ENCODE measurements at places on chromosomes 6 and 20.

- DNase-seq = no peak
These were observed at the start of gene SLPI for GRCh38 chr20:45254383-45255262. Gene SLPI, minus strand, starts transcription at chr20:45254564. Its CDS starts 21 bp downstream, at chr20:45254543.

GRCh38 chr20:46129955-46130481, 11.9 kb downstream of the CD40 start:
- DNase-seq = no peak

DNA sequence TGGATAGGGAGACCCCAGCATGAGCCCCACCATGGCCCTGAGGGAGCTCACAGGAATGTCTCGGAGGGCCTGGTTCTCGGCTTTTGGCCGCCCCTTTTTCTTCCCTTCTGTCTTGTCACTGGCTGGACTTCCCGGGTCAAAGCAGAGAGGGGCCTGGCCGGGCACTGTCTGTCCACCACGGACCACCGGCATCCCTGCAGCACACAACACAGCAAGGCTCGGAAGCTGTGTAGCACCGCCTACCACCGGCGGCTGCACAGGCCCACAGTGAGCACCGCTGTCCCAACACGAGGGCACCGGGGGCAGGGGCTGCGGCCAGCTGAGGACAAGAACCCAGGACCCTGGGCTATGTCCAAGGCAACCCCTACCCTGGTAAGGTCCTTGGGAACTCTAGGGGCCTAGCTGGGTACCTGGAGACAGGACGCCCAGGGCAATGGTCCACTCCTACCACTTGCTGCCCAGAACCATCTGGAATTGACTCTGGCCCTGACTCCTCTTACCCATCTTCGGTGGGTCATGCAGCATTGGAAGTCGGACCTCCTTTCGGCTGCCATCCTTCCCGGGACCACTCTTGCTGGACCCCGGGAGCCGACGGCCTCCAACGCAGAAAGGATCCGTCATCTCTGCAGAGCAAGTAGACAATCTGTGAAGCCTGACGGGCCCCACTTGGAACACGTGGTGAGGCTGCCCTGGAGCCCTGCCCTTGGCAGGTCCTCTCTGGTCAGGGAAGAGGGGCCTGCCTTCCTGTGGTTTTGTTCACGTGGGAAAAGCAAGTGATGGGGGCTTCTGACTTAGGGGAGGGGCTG, 2.2 kb downstream of the ZNF512B start:
- no peak for DNase-seq

DNA sequence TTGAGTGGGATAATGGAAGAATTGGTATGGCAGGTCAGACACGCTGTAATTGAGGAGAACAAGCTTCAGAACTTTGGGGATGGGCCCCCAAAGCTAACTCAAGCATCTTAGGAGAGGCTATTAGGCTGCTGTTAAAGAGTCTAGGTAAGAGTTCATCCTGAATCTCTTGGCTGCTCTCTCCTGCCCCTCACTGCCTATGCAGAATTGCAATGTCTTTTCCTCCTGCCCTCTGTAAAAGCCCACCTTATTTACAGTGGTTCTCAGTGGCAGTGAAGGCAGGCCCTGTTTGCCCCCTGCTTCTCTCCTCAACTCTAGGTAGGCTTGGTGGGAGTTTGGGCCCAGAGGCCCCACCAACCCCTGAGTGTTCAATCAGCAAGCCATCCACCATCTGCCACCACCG, 55.0 kb downstream of the LYRM2 start:
- no peak for DNase-seq

- no peak for DNase-seq
These were observed at the start of gene TRDN for GRCh38 chr6:123636782-123637181. Gene TRDN, minus strand, starts transcription at chr6:123636950. Its CDS starts 175 bp downstream, at chr6:123636775.

DNA sequence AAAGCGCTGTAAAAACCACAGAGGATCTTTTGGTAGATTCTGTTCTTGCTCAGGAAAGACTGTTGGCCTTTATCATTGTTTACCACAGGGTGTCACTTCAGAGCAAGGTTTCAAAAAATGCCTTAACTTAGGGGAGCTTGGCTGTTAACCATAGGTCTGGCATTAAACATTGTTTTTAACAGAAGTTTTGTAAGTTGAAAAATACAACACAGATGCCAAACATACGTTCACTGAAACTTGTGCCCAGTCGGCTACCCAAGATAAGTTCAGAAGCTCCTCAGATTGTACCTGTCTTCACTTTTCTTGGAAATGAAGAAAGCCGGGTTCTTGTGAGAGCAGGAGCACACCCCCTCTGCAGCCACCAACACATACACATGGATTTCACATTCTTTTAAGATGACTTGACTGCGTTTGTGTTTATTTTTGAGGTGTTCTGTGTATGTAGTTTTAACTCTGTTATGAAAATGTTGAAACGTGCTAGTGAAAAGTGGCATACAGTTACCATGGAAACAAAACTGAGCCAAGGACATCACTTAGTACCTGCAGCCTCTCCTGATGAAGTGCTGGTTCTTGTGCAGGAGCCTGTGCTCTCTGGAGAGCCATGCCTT, 64.9 kb downstream of the SYCP2L start:
- peak; percentile 42 for DNase-seq

DNA sequence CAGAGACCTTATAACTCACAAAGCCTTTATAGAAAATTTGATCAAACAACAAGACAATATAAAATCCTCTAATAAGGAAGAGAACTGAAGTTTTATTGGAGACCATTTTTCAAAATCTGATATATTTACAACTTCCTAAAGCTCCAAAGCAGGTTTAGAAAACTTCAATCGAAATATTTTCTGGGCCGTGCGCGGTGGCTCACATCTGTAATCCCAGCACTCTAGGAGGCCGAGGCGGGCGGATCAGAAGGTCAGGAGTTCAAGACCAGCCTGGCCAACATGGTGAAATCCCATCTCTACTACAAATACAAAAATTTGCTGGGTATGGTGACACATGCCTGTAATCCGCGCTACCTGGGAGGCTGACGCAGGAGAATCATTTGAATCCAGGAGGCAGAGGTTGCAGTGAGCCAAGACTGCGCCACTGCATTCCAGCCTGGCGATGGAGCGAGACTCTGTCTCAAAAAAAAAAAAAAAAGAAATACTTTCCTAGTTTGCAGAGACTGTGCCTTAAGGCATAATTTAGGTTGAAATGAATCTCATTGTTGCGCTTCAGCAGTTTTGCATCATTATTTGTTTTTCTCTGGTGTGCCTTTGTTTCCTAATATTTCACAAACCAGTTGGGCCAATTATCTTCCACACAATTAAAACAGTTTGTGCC, 60.6 kb upstream of the ASIP start:
- DNase-seq = peak; percentile 26

DNA sequence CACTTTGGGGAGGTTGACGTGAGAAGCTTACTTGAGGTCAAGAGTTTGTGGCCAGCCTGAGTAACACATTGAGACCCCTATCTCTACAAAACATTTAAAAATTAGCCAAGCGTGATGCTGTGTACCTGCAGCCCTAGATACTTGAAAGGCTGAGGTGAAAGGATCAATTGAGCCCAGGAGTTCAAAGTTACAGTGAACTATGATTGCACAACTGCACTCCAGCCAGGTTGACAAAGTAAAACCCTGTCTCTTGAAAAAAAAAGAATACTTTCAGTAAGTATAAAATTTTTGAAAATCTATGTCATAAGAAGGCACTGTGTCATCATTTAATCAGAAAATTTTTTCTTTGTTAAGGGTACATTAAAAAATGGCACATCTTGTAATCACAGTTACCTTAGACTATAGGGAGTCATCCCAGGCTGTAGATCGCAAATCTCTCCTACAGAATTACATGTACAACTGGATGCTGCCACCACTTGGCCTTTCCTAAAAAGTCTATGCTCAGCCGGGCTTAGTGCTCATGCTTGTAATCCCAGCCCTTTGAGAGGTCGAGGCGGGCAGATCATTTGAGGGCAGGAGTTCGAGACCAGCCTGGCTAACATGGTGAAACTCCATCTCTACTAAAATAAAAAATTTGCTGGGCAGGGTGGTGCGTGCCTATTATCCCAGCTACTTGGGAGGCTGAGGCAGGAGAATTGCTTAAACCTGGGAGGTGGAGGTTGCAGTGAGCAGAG, 17.0 kb upstream of the MRS2 start:
- no peak for DNase-seq

DNA sequence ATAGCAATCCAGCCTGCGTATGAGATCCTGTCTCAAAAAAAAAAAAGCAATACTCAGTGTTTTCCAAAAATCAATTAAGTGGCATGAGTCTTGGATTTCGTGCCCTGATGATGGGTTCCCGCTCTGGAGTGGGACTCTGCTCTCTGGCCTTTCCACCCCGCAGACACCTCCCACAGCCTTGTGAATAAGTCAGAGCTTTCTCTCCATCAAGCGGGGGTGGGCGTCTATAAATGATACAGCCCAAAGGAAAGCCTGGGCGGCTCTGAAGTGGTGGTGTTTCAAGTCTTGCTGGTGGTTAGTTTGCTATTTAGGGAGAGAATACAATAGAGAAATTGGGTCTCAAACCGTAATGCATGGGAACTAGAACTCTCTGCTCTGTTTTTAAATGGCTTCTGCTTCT, 52.5 kb upstream of the TAGAP start:
- DNase-seq = no peak

DNA sequence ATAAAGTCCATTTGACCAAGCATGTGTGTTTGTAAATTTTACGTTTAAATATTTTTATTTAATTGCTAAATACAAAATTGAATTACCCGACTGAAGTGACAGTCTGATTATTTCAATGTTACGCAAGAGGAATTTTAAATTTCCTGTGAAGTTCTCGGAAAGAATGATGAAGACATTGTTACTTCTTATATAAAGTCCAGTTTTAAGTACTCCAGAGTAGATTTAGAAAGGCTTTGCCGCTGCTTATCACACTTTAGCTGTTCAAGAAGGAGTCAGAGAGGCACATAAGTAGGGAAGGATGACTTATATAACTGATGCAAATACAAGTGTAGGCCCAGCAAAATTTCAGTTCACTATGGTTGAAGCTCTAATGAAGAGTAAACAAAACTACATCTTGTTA, 265.1 kb upstream of the CITED2 start:
- DNase-seq = no peak
